NCI-H1930 (cell line): ENCODE measurements at places on chromosomes 2 and 18.

DNA sequence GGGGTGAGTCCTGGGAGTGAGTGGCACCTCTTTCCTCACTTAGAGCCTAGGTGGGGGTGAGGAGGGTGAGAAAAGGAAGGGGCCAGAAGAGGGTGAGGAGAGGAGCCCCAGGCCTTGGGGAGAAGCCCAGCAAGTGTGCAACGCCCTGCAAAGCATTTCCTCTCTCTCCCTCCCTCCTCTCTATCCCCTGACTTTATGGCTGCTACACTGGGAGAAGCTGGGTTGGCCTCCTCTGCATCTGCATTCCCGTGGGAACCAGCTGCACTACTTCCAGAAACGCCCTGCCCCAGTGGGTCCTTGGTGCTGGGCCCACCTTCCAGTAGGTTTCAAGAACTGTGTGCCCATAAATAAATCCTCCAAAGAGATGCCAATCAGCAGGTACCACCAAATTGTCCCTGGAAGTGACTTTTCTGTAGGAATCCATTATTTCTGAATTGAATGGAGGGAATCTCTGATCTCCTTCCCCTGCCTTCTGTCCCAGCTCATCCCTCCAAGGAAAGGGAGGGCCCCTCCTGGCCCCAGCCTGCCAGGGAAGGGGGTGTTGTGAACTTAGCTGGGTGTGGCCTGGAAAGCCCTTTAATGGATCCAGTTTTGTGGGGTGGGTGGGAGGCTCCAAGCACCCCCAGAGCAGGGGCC is 95.7 kb upstream of the BOD1L2 start:
- DNase-seq, result no peak

GRCh38 chr2:14364471-14364870 is 268.0 kb upstream of the LRATD1 start:
- DNase-seq, result no peak

DNA sequence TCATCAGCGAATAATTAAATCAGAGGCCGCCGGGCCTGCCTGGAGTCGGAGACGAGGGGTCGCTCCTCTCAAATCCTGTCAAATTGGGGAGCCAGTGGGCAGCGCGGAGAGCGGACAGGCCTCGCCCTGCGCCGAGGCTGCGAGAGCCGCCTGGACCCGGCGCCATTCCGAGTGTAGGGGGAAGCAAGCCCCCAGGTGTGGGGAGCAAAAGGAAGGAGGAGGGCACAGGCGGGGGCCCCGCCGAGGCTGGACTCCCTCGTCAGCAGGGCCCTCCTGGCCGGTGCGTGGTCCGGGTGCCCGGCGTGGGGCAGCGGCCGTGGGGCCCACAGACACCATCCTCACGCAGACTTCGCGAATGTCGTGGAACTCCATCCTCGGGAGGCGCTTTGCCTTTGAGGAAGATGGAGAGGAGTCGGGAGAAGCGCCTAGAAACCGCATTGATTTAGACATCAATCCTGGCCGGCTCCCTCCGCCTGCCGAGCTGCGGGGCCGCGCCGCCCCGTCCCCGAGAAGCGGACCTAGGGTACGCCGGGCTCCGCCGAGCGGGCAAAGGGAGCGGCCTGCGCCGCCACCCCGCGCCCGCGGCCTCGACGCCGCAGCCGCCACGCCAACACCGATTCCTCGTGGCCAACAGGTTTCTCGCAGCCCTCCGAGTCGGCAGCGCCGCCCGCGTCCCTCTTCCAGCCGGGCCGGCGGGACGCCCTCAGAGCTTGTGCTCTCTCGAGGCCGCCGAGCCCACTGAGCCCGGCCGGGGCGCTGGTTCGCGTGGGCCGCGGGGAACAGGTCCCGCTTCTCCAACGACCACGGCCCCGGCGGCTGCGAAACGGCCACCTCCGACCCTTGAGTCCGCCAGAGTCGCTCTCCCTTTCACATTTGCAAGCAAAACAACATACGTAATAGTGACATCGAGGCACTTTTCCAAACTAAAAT is 6.7 kb upstream of the ONECUT2 start:
- no peak for DNase-seq

DNA sequence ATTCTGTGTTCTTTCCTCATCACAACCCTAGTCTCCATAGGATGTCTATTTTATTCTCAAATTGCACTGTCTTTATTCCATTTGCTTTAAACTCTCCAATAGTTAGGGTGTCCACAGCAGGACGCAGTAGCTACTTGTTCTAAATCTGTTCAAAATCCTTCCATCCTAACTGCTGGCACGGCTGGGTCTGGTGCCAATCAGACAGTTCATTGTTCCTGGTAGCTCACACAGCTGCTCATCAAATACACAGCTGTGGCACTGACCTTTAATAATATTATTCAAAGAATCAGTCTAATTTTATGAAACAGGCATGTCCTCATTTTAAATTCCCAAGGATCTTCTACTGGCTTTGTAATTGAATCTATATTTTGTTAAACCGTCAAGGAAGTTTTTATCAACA is 59.7 kb upstream of the TMEFF2 start:
- no peak for DNase-seq

DNA sequence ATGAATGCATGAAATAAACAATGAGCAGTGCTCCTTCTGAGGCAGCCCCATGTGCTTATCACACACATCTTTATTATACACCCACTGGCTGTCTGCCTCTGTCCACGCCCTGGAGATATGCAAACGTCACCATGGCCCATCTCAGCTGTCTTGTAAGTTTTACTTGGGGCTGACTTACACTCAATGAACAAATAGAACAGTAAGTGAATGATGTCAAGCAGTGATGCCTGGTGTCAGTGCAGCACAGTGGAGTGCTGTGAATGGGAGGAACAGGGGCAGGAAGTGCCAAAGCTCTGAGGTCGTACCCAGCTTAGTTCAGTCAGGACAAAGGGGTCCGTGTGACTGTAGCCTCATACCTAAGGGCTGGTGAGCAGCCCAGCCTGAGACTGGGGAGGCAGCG is 659.5 kb upstream of the HS6ST1 start:
- no peak for DNase-seq

- DNase-seq, result no peak
Measured at GRCh38 chr2:178392215-178392614, 58.8 kb downstream of the PRKRA start.

DNA sequence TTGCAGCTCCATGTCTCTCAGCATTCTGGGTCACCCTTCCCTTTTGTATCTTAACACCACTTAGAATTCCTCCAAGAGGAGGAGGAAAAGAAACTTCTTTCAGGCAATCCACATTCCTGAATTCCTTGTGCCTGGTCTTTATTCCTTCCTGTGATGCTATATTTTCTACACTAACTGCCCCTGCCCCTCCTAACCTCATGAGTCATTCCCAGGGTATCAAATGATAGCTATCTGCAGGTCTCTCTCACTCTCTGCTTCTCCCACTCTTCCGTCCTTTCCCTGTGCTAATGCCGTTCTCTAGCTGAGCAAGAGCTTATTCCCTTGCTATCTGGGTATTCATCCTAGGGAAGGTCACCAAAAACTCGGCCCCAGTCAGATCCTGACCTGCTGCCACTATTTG is 395.0 kb upstream of the TCF4 start:
- DNase-seq, result no peak

GRCh38 chr18:71598374-71598773 is 945.8 kb downstream of the CBLN2 start:
- DNase-seq, result no peak
